Esophagus muscularis mucosa (tissue), 4 donors: ENCODE measurements at places on chromosomes 13 and 19.

DNA sequence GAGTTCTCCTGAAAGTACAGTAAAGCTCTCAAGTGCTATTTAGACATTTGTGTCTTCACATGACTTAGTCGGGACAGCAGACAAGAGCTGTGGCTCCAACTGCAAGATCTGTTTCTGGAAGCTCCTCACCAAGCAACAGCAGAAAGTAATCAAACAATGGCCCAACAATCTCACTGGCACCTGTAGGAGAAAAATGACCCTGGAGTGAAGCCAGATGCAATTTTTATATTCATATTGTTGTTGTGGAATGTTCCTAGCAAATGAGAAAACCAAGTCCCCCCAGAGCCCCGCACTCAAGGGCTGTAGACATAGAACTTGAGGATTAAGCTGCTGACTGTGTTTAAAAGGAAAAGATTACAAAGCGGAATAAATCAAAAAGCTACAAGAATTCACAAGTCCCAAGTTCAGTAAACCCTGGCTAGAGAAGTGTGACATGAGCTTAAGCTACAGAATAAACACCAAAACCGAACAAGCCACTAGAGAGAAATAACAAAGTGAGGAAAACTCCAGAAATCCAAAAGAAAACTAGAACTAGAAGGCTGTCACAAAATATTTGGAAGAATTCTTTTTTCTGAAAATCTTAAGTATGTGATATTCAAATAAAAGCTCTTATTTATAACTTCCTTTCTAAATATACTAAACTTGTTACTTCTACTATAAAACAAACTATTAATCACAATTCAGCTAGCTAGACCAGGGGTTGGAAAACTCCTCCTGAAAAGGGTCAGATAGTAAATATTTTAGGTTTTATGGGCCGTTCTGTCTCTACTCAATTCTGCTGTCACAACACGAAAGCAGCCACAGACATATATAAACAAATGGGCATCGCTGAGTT lies 454.5 kb downstream of the SUCLA2 start:
- no peaks in the 10 kb centered on the region for H3K27me3 ChIP-seq
- no peak for DNase-seq
- H3K4me3 ChIP-seq = no peak overlapping the region
- H3K36me3 ChIP-seq = no peaks in the 10 kb centered on the region

DNA sequence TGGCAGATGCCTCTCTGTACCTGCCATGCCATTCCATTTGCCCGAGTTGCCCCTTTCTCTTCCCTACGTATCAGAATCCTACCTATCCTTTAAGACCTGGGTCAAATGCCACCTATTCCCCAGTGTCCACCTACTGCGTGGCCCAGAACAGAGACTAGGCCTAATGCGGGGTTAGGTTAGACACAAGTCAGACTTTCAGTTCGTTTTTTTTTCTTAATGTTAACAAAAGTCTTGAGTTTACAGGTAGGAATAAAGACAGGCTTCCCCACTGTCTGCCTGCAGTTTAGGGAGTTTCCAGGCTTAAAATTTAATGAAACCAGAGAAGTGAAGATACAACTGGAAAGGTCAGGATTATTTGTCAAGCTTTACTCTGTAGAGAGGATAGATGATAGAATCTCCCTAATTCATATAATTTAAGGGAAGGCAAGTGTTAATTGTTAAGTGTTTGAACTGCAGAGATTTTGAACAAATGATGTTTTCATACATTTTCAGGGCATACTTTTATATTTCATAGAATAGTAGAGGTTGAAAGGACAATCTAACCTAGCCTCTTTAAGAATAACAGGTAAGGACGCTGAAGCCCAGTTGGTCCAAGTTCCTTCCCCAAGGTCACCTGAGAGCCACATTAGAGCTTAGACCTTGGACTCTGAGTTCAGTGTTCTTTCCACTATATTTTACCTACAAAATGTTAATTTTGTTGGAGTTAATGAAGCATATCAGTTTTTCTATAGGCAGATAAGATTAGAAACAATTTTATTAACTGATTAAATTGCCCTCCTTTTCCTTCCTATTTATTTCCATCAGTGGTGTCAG lies 35.8 kb downstream of the FRY start:
- H3K36me3 ChIP-seq = no peaks in the 10 kb centered on the region
- DNase-seq = no peak
- H3K4me1 ChIP-seq = no peaks in the 10 kb centered on the region
- H3K27ac ChIP-seq = no peak overlapping the region
- H3K4me3 ChIP-seq = no peak overlapping the region

DNA sequence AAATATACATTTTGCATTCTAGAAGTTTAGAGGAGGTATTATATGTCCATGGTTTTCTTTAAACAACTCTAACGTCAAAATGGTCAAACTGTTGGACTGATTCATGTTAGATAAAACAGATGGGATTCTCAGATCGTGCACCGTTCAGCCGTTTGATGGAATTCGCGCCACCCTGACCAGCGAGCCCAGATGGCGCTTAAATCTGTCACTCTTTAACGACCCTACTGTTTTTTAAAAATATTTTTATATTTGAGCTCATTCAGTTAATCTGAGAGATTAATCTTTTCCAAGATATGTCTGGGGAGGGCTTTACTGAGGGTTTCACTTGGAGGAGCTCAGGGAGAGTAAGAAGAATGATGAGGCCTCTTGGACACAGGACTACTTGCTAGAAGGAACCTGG lies 164.4 kb downstream of the TM9SF2 start:
- H3K27ac ChIP-seq = no peak overlapping the region
- H3K4me3 ChIP-seq = no peak overlapping the region
- no peaks in the 10 kb centered on the region for H3K36me3 ChIP-seq
- H3K4me1 ChIP-seq = no peaks in the 10 kb centered on the region
- peak; percentile 70 for DNase-seq

- no peak for DNase-seq
- no peaks in the 10 kb centered on the region for H3K4me1 ChIP-seq
- H3K36me3 ChIP-seq = no peaks in the 10 kb centered on the region
- H3K27ac ChIP-seq = no peak overlapping the region
Measured at GRCh38 chr19:18946918-18947317, 5.9 kb upstream of the HOMER3 start.

GRCh38 chr19:40673397-40673796 lies 17.1 kb downstream of the NUMBL start:
- no peak overlapping the region for H3K4me3 ChIP-seq
- H3K27me3 ChIP-seq = no peaks in the 10 kb centered on the region
- no peaks in the 10 kb centered on the region for H3K4me1 ChIP-seq
- DNase-seq = no peak

- no peak overlapping the region for H3K4me3 ChIP-seq
- H3K27me3 ChIP-seq = no peaks in the 10 kb centered on the region
- no peak for DNase-seq
Measured at GRCh38 chr19:7554990-7555864, 19.7 kb downstream of the PNPLA6 start.

GRCh38 chr13:49638744-49639072 lies 10.4 kb downstream of the ARL11 start:
- H3K27ac ChIP-seq = no peak overlapping the region
- no peak for DNase-seq
- peaks cover 6% of the 10 kb centered on the region for H3K4me1 ChIP-seq
- H3K4me3 ChIP-seq = no peak overlapping the region
- no peaks in the 10 kb centered on the region for H3K36me3 ChIP-seq

GRCh38 chr13:18991060-18991459 lies 190.6 kb downstream of the TUBA3C start:
- H3K36me3 ChIP-seq = no peaks in the 10 kb centered on the region
- peaks cover 20% of the 10 kb centered on the region for H3K4me1 ChIP-seq
- no peak overlapping the region for H3K4me3 ChIP-seq
- H3K27ac ChIP-seq = no peak overlapping the region
- no peaks in the 10 kb centered on the region for H3K27me3 ChIP-seq
- peak; percentile 29 for DNase-seq
